Urinary bladder (tissue), 4 donors: ENCODE measurements at places on chromosomes 5 and 9. TPM values are rescaled to one million over a fixed set of nuclear protein-coding genes. Genes with fewer than 3 reads are reported as not detected.
A peak's percentile ranks its signal among the peaks of the same experiment; 100 is the strongest.

The SPATA31A3 gene
- not detected for polyA plus RNA-seq

The TAF11L10 gene
- polyA plus RNA-seq = not detected

The UIMC1 gene
- polyA plus RNA-seq = 36.3 TPM

The PCDHB3 gene
- polyA plus RNA-seq = 1.3 TPM

GRCh38 chr9:801399-802071, 40.0 kb upstream of the DMRT1 start:
- peak; percentile 14 for DNase-seq

DNA sequence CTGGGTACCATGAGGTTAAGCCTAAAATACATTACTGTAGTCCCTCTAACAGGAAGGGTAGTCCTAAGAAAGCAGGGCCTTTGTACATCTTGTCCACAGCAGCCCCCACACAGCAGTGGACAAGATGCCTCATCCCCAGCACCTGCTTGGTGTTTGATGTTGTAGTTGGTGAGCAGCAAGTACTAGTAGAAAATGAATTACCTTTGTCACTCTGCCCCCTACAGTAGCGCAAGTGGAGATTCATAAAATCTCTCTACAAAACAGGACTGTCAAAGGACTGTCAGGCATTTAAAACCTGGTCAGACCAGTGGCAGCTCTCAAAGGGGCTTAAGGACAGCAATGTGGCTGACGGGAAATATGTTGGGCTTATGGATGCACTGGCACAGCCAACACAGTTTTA, 122.5 kb downstream of the TMEM174 start:
- no peak for DNase-seq

DNA sequence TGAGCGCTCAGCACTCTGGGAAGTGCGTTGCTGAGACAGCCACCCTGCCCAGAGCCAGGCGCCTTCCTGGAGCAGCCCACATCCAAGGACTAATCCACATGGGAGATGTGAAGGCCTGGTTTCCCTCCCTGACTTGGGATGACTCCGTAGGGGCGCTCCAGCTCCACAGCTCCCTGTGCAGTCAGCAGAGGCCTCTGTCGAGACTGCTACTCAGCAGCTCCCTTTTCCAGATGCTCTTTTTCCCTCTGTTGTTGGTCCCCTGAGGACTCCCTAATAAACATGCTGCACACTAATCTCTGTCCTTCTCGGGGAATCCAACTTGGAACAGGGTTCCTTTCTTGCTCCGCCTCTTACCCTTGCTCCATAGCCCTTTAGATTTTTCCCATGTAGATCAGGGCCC, 237.3 kb downstream of the ZSWIM6 start:
- DNase-seq = no peak

- no peak for DNase-seq
Observed at GRCh38 chr5:7494481-7495130, 98.7 kb downstream of the ADCY2 start.

- no peak for DNase-seq
Observed at GRCh38 chr5:143634689-143635088, 177.3 kb upstream of the HMHB1 start.

GRCh38 chr5:394671-395155, 48.3 kb upstream of the EXOC3 start:
- DNase-seq = no peak

DNA sequence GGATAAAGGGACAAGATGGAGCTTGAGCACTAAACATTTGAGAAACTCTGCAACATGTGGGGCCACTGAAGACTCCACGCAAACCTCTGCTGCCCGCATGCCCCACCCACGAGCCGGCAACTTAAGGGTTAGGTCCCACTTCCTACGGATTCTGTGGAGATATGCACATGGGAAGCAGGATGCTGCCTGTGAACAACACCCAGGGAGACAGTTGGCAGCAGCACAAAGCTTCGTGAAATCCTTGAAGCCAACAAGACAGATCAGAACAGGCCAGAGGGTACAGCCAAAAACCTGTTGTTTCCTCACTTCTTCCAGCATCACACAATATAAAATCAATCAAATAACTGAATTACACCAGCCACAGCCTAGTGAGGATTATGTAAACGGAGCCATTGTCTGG, 270.4 kb downstream of the ENC1 start:
- no peak for DNase-seq

- no peak for DNase-seq
Observed at GRCh38 chr9:134315716-134316448, 10.4 kb upstream of the RXRA start.
